Sigmoid colon (tissue), 7 donors: ENCODE measurements at places on chromosomes 16 and 17. TPM values are rescaled to one million over a fixed set of nuclear protein-coding genes. Genes with fewer than 3 reads are reported as not detected.

The CACNG1 gene
- polyA plus RNA-seq: not detected

The MYO15A gene
- polyA plus RNA-seq: not detected

The KRTAP17-1 gene
- polyA plus RNA-seq: not detected

The IRX3 gene
- not detected for polyA plus RNA-seq

The PRKCB gene
- 5.8 TPM for polyA plus RNA-seq

The GNG13 gene
- polyA plus RNA-seq: 0.47 TPM

The ZG16 gene
- 1,249 TPM for polyA plus RNA-seq

The SF3B3 gene
- polyA plus RNA-seq: 23.8 TPM

The KRTAP4-3 gene
- not detected for polyA plus RNA-seq

The CHTF18 gene
- 1.8 TPM for polyA plus RNA-seq

The PROCA1 gene
- 0.92 TPM for polyA plus RNA-seq

The SDR42E2 gene
- polyA plus RNA-seq: not detected

The P3H4 gene
- 6.4 TPM for polyA plus RNA-seq

The ARL5C gene
- polyA plus RNA-seq: not detected

The TNK1 gene
- polyA plus RNA-seq: 14.6 TPM

The ZACN gene
- 1.3 TPM for polyA plus RNA-seq

The HOXB1 gene
- polyA plus RNA-seq: 0.92 TPM

The ZNF287 gene
- 1.8 TPM for polyA plus RNA-seq

The ACE gene
- polyA plus RNA-seq: 2.5 TPM

The CSH1 gene
- polyA plus RNA-seq: not detected

The WNT9B gene
- not detected for polyA plus RNA-seq

The OTOP3 gene
- polyA plus RNA-seq: 0.28 TPM

The ZNF785 gene
- 2.4 TPM for polyA plus RNA-seq

The DHX8 gene
- 37.7 TPM for polyA plus RNA-seq

The CHTF8 gene
- 77.0 TPM for polyA plus RNA-seq

The ARHGAP44 gene
- polyA plus RNA-seq: 15.8 TPM

The PDIA2 gene
- polyA plus RNA-seq: not detected

The TMC6 gene
- polyA plus RNA-seq: 145 TPM

The GSE1 gene
- 49.5 TPM for polyA plus RNA-seq

The SGSM2 gene
- 43.9 TPM for polyA plus RNA-seq

The TRPV2 gene
- 5.4 TPM for polyA plus RNA-seq

The RPTOR gene
- polyA plus RNA-seq: 9.0 TPM

The HOXB3 gene
- 6.2 TPM for polyA plus RNA-seq

The PIK3R5 gene
- polyA plus RNA-seq: 12.4 TPM

The CCL15 gene
- polyA plus RNA-seq: 37.2 TPM

The TSNAXIP1 gene
- not detected for polyA plus RNA-seq

The HOXB4 gene
- polyA plus RNA-seq: 1.2 TPM

The CDK5R1 gene
- polyA plus RNA-seq: 3.8 TPM

The ZNF205 gene
- polyA plus RNA-seq: 12.6 TPM

The PLCG2 gene
- polyA plus RNA-seq: 24.8 TPM

The IL17C gene
- 0.96 TPM for polyA plus RNA-seq

The RHOT1 gene
- polyA plus RNA-seq: 33.6 TPM

The PYY gene
- 32.6 TPM for polyA plus RNA-seq

The SECTM1 gene
- polyA plus RNA-seq: 80.8 TPM

The CD300LG gene
- not detected for polyA plus RNA-seq

The GLTPD2 gene
- polyA plus RNA-seq: 1.6 TPM

The IL21R gene
- 0.23 TPM for polyA plus RNA-seq

The TMEM235 gene
- 0.04 TPM for polyA plus RNA-seq

The SSTR5 gene
- not detected for polyA plus RNA-seq

The PPP1R27 gene
- polyA plus RNA-seq: 0.50 TPM

The FOXC2 gene
- 0.25 TPM for polyA plus RNA-seq

The C17orf58 gene
- 8.3 TPM for polyA plus RNA-seq

The SCGB1C2 gene
- not detected for polyA plus RNA-seq

The RNF227 gene
- polyA plus RNA-seq: 0.69 TPM

The TEX14 gene
- not detected for polyA plus RNA-seq

The GPRC5B gene
- polyA plus RNA-seq: 8.4 TPM

The MSLN gene
- 3.5 TPM for polyA plus RNA-seq
